ENCODE measurements at places on chromosomes 5 and 9.

GRCh38 chr9:92292338-92293074 lies 991 bp downstream of the IARS1 start:
- no peak for DNase-seq

DNA sequence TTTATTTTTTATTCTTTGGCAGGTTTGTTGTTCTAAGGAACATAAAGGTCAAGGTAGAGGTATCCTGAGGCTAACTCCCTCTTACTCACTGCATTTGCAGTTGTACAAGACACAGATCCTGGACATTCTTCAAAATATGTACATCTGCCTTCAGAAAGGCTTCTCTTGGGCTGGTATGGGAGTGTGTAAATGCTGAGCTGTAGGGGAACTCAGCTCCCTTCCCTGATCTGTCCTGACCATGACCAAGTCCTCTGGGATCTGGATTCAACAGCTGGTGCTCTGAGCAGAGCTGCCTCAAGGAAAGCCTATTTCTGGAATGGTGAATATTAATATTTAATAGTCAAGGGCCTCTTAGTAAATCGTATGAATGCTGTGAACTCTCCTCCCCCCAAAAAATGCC lies 117.4 kb downstream of the PRKACG start:
- DNase-seq, result no peak

- DNase-seq, result no peak
These were observed 1.6 kb downstream of the IRX4 start for GRCh38 chr5:1881098-1881572.

DNA sequence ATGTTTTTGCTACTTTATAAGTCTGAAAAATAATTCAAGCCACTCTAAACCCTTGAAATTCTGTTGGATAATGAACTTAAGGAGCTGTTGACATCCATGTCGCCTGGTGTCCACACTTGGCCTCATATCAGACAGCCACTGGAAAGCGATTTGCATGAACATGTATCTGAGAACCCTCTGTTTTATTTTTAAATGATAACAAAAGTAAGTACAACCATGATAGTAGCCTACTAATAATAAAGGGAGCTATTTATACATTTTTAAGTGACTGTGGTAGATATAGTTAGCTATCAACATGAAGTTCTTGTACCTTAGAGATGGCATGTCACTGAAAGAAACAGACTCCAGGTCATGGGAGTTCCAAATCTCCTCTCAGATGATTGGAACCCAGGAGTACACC lies 53.3 kb downstream of the PLCXD3 start:
- DNase-seq, result no peak

DNA sequence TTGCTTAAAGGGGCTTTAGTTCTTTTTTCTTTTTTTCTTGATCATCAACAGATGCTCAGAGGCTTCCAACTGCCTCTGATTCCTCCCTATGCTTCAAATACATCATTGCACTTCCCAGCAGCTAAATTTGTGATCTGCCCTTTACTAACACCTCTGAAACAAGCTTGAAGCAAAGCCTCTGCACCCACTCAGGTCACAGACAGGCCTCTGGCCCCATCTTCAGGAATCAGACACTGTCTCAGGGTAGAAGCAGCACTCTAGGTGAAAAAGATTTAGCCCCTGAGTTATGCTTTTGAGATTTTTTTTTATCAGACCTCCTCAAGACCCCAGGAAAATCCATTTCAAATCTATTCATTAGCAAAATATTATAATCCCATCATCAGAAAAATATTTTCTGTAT lies 91.5 kb downstream of the MAMDC2 start:
- DNase-seq, result no peak

- no peak for DNase-seq
These were observed 3.8 kb upstream of the TJP2 start for GRCh38 chr9:69170231-69170630.

DNA sequence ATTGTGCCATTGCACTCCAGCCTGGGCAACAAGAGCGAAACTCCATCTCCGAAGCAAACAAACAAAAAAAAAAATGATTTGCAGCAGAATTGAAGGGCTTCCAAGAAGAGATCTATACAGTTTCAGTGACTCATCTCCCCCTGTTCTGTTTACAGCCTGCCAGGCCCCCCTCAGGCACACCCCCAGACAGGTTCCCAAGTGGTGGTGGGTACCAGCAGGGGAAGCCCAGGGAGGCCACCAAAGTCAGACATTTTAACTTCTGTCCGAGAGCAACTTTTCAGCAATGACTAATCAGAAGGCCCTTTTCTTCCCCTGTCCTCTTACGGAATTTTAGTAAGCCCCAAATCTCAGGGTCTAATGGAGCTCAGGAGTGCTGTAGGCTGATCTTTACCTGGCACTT lies 98.7 kb downstream of the PAX5 start:
- no peak for DNase-seq

DNA sequence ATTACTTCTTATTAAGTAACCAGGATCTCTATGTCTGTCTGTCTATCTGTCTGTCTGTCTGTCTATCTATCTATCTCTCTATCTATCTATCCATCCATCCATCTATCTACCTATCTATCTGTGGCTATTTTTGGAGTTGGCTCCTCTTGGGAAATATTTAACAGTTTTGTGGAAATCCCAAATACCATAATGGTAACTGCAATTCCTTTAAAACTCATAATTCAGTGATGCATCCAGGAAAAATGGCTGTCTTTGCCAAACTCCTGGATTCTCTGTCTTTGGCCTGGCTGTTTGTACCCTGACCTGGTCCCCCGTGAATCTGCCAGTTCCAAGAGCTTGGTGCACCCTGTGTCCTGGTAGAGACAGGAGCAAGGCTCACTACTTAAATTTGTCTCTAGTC lies 197.0 kb downstream of the PCSK1 start:
- no peak for DNase-seq

DNA sequence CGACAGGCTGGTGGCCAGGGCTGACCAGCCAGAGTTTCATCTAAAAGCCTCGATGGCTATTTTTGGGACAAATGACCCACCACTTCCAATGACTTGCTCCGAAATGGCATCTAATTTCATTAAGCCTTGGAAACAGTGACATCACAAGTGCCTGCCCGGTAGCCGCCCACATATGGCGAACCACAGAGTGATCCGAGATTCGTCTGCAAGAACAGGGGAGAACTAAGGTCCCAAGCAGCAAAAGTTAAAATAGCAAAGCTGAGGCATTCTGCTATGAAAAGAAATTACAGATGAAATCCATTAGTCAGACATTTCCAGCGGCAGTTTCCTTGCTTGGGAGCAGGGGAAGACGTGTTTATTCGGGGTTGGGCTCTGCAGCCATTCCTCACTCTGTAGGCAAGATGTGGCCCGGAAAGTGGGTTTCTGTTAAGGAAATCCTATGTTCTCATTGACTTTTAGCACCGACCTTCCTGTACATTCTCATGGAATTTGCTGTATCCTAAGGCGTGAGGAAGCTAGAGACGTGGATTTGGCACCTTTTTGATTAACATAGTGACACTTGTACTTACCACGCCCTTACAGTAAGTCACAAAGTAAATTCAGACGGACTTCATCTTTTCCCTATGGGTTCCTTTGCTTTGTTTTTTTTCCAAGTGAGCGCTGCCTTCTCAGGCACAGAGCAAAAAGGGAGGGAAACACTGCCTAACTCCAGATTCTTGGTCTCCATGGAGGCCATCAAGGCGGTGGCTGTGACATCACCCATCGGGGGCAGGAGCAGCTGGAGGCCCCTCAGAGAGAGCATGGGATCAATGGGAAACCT lies 45.1 kb downstream of the ERGIC1 start:
- DNase-seq, result no peak

DNA sequence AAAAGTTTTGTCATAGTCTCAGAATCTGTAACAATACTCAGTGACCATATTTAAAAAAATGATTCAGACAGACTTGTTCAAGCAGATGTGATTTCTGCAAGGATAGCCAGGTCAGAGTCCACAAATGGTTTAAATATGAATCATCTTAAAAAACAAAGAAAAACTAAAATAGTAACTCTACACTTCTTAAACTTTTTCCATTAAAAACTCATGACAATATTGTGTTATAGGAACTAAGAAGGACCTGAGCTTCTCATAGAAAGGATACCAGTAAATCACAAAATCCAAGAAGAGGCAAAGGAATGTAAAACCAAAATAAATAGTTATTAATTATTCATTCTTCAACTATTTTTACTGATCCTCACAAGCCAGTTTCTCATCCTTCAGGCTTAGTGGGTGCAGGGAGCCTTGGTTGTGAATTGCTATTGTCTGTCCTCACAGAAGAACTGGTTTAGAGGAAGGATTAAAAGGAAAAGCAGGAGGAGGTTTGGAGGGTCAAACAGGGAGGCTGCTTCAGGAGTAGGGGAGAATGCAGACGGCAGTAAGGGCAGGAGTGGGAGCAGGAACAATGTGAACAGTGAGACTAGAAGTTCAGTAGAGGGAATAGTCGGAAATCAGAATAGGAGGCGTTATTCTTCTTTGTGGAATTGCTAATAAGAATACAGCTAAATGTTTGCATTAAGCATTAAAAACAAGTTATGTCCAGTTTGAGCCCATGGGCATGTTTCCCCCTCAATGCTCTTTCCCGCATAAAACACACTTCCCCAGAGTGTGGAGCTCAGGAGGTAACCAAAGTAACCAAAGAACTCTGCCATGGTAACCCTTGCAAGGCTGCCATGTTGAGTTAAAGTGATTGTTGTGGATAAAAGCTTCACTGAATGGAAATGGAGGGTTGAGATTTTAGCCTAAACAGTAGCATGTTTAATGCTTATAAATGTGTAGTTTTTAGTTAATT lies 110.7 kb downstream of the CCDC192 start:
- no peak for DNase-seq

Data from stimulated activated CD4-positive, alpha-beta T cell treated with anti-CD3 and anti-CD28 coated beads, Interleukin-15, amount 100 ng/mL, for 1 hour (primary cell).